ENCODE measurements at places on chromosomes 5 and 9.

DNA sequence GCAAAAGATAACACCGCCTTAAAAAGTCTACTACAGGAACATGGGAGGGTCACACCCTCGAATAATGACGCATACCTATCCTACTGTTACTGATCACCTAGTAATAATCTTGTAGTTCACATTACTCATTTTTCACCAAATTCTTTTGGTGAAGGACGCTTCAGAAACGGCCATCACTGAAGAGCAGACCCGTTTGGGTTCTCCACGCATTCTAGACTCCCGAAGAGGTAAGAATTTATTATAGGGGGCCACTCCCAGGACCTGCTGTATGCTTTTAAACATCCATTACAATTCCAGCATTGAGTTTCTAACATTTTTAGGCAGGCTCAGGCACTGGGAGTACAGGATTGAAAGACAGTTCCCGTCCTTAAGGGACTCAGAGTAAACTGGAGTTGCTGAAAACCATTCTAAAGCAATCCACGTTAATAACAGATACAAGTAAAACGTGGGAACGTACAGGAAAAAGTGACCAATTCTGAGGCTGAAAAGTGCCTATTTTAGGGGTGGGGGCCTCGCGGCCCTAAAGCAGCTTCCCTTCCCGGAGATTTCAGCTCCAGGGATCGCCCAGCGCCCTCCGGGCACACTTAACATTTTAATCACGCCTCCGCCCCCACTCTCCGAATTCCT is at the start of gene FER:
FER (plus strand) TSS at position 124 of the 627 bp plus-strand sequence. CDS start 50,286 bp downstream, outside the sequence.
- no peak for DNase-seq

DNA sequence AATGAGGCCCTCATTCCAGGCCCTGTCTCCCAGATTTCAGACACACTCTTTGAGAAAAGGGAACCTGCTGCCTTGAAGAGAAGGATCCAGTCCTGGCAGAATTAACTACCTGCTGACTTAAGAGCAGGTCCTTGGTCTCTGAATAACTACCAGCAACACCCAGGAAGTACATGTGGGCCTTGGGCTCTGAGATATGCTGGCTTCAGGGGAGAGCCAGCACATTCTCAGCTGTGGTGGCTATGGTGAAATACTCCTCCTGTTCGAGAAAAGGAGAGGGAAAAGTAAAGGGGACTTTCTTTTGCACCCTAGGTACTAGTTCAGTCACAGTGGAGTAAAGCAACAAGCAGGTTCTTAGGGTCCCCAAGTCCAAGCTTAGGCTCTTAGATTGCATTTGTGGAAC is 120.0 kb downstream of the HMHB1 start:
- no peak for DNase-seq

- DNase-seq = no peak
Measured at GRCh38 chr5:59560553-59560952, 333.0 kb downstream of the PDE4D start.

GRCh38 chr5:141877356-141878185 is 639 bp downstream of the PCDH1 start:
- DNase-seq = no peak

- no peak for DNase-seq
Measured at GRCh38 chr5:175484322-175484721, 6.0 kb downstream of the SFXN1 start.

GRCh38 chr5:169650701-169651331 is 13.7 kb downstream of the DOCK2 start:
- no peak for DNase-seq

DNA sequence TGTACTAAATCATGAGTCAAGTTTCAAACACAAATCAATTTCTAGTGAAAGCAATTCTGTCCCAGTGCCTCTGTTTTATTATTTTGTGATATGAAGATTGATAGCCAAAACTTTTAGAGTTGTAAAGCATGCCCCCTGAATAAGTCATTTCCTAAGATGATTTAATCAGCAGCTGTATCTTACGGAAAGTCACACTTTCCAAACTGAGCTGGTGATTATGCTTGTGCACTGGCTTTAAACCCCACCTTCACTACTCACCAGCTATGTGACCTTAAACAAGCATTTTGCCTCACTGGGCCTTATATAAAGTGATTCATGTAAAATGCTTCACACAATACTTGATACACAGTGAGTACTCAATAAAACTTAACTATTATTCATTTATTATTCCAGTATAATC is 78.1 kb downstream of the EDIL3 start:
- no peak for DNase-seq

GRCh38 chr5:156332245-156332644 is 5.3 kb downstream of the SGCD start:
- DNase-seq = no peak

DNA sequence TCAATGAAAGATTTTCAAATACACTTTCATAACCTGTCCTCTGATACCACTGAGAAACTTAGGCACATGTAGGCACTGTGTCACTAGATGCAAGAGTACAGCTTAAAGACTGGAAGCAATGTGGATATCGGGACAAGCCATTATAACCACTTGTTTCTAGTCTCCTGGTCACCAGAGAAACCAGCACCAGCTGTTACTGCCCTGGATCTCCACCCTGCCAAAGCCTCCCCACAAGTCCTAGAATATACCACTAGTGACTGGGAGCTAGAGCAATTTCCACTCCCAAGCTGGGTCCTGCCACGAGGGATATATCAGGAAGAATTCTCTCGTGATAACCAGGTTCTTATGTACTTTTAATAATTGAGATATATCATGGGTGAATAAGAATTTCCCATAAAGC is 19.5 kb downstream of the REEP5 start:
- DNase-seq = no peak

DNA sequence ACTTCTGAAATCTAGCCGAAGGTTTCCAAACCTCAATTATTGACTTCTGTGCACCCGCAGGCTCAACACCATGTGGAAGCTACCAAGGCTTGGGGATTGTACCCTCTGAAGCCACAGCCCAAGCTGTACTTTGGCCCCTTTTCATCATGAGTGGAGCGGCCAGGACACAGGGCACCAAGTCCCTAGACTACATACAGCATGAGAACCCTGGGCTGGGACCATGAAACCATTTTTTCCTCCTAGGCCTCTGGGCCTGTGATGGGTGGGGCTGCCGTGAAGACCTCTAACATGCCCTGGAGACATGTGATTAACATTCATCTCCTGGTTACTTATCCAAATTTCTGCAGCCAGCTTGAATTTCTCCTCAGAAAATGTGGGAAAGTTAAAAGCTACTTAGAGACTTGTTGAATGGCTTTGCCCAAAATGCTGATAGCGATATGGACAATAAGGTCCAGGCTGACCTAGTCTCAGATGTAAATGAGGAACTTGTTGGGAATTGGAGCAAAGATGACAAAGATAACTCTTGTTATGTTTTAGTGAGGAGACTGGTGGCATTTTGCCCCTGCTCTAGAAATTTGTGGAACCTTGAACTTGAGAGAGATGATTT is 34.1 kb upstream of the CPLANE1 start:
- DNase-seq = no peak

DNA sequence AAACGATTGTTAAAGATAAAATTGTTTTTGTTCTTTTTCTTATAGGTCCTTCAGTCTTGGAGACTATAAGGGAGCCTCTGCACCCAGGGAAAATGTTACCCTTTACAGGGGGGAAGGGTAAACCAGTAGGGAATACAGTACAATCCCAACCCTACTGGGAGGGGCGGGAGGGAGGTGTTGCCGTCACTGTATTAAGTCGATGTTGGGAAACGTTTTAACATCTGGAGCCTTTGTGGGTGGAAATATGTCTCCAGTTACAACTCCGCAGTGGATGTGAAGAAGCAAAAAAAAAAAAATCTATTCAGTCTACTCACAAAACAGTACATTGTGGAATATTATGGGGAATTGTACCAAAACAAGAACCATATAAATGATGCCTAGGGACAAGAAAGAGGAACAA is 47.2 kb upstream of the FCHO2 start:
- no peak for DNase-seq

GRCh38 chr5:17196024-17196423 is 21.4 kb upstream of the BASP1 start:
- DNase-seq = no peak

- no peak for DNase-seq
Measured at GRCh38 chr9:138082918-138083636, 205.5 kb downstream of the CACNA1B start.

DNA sequence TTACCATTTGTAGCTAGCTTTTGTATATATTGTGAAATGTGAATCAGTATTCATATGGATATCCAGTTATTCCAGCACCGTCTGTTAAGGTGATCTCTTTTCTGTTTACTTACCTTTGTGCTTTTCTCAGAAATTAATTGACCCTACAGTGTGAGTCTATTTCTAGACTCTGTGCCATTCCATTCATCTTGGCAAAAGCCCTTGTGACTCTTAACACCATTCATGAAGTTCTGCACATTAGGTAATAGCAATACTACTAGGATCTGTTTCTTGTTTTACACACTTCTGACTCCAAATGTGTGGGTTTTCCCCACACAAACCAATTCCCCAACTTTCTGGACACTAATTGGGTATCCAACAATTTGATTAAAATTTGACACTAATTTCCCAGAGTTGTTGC is 40.4 kb downstream of the SLC12A2 start:
- DNase-seq = no peak

- DNase-seq = no peak
Measured at GRCh38 chr5:126801992-126802294, 25.0 kb downstream of the LMNB1 start.

GRCh38 chr5:172455511-172456061 is 1.3 kb upstream of the SH3PXD2B start:
- no peak for DNase-seq

- no peak for DNase-seq
Measured at GRCh38 chr9:109591691-109592090, 93.6 kb upstream of the PTPN3 start.

DNA sequence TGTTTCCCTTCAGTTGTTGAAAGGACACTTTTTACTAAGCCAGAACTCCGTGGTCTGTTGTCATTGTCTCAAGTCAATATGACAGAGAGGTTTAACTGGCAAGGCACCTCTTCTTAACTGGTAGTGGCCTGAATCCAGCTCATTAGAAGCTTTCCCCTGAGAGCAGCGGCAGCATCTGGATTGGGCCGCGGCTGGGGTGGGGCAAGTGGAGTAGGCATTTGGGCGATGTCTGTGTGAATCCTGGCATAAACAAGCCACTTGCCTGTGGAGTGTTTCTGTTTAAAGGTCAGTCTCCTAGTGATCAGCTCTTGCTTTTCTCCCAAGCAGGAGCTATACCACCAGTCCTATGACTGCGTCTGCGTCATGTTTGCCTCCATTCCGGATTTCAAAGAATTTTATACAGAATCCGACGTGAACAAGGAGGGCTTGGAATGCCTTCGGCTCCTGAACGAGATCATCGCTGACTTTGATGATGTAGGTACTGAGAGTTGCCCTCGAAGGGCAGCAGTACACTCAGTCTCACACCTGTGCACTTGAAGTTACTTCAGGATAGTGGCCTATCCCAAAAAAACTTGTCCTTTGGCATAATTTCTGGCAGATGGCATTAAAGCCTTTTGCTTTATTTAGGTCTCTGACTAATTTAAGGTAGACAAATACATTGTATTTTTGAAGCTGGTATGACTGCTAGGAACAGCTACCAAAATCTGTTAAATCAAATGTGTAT is 48.9 kb downstream of the CFAP90 start:
- DNase-seq = no peak

- no peak for DNase-seq
Measured at GRCh38 chr5:111680737-111681413, 76.1 kb downstream of the NREP start.

GRCh38 chr5:38208782-38209378 is 49.5 kb upstream of the EGFLAM start:
- no peak for DNase-seq

- no peak for DNase-seq
Measured at GRCh38 chr5:8676695-8677094, 807.7 kb downstream of the MTRR start.

DNA sequence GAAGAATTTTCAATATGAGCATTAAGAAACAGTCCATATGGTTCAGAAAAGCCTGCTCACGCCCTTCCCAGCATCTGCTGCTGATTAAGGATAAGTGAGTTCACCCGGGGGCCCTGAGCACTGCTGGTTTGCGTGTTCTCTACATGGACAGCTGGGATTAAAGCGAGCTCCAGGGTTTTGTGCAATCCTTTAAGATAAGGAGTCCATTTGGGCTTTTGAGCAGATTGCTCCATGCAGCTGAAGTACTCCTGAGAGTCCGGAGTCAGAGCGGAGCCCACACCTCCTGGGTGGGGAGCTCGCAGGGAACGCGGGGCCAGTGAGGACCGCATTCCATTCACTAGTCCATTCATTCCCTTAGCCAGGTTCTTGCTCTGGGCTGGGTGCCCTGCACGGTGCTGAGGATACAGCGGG is 149.3 kb upstream of the COL5A1 start:
- DNase-seq = no peak

GRCh38 chr9:125613141-125613540 is 93.9 kb downstream of the MAPKAP1 start:
- no peak for DNase-seq

DNA sequence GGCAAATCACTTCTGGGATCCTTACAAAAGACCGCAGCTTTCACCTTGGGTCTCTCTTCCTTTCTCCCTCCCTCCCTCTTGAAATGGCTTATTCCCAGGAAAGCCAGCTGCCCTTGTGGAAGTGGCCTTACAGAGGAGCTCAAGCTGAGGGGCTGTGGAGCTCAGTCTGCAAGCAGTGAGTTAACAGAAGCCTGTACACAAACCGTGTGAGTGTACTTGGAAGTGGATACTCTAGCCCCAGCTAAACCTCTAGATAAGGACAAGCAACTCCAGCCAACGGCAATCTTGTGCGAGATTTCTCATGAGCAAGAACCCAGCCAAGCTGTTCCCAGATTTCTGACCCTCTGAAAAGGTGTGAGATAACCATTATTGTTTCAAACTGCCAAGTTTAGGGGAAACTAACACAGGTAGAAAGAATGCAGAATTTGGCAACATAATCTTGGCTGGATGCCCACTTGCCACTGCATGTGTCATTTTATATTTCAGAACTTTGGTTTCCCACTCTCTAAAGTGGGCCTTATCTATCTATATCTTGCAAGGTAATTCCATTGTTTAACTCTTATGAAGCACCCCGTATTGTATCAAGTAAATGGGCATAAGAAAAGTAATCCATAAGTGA is 85.6 kb downstream of the CDH18 start:
- DNase-seq = no peak

- DNase-seq = no peak
Measured at GRCh38 chr5:59264639-59265245, 628.8 kb downstream of the PDE4D start.

GRCh38 chr9:101367323-101367722 is 17.5 kb downstream of the BAAT start:
- no peak for DNase-seq

DNA sequence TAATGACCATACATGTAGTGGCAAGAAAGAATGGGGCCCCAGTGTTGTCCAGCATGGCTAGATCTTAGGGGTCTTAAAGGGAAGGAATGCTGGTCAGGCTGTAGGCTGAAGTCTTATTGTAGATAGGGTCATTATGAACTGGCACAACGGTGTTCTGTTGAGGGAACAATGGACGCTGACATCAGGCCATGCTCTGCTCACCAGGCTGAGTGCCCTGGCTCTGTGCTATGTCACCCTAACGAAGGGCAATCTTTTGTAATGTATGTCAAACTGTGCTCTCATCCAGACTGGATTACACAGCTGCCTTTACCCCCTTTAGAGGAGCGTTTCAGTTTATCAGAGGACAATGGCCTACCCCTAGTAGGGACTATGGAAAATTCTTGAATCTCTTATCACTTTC is 14.6 kb upstream of the ZNF608 start:
- DNase-seq = no peak

- DNase-seq = no peak
Measured at GRCh38 chr9:135908754-135909204, 1.4 kb upstream of the CAMSAP1 start.
